ENCODE measurements at places on chromosomes 7 and 10.
A peak's percentile ranks its signal among the peaks of the same experiment; 100 is the strongest.

- DNase-seq = no peak
Measured at GRCh38 chr7:70580161-70580560, 551.8 kb upstream of the GALNT17 start.

- no peak for DNase-seq
Measured at GRCh38 chr7:96061009-96061408, 260.9 kb downstream of the SLC25A13 start.

DNA sequence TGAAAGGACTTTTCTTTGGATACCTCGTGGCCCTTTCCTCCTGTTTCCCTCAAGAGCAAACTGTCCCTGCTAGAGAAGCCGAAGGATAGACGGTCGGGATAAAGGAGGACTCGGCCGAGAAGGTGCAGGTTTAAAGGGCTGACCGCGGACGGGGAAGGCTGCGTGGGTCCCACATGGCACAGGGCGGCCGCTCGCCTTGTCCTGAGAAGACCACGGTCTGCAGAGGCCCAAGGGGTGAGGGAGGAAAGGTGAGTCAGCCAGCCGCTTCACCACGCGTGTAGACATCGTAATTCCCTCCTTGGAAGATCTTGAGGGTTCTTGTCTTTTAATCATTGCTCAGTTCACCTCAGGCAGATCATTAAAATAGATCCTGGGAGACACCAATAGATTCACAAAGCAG lies 253.8 kb downstream of the DPP6 start:
- DNase-seq = no peak

DNA sequence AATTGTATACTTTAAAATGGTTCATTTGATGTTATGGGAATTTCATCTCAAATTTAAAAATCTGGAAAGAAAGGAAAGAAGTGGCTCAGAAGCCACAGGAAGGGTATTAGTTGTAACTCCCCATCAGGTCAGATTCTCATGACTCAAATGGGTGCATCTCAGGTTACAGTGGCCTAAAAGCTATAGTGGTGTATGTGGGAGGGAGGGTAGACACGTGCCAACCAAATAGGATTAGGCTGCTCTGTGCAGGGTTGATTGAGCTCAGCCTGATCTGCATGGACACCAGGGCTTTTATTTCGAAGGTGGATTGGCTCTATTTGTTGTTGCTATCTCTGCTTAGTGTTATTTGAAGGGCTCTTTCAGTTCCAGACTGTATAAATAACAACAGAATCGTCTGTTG lies 121.5 kb upstream of the PRR15 start:
- DNase-seq = no peak

- DNase-seq = no peak
Measured at GRCh38 chr7:20351901-20352300, 21.2 kb downstream of the ITGB8 start.

- DNase-seq = no peak
Measured at GRCh38 chr7:121369462-121369861, 26.6 kb downstream of the FAM3C start.

GRCh38 chr10:52020702-52021101 lies 293.4 kb upstream of the DKK1 start:
- DNase-seq = no peak

DNA sequence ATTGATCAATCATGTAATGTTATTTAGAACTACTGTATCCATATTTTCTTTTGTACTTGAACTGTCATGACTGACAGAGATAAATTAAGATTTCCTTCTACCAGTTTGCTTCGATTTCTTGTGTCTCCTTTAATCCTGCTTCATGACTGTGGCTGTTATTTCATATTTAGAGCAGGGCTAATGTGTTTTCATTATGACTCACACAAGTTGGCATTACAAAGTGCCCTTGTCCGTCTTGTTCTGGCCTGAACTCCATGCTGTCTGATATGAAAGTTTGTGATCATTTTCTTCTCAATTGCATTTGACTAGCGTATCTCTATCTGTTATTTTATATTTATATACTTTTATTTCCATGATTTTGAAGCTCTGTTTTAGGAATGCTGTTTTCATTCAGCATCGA lies 344.1 kb upstream of the PRKCQ start:
- no peak for DNase-seq

DNA sequence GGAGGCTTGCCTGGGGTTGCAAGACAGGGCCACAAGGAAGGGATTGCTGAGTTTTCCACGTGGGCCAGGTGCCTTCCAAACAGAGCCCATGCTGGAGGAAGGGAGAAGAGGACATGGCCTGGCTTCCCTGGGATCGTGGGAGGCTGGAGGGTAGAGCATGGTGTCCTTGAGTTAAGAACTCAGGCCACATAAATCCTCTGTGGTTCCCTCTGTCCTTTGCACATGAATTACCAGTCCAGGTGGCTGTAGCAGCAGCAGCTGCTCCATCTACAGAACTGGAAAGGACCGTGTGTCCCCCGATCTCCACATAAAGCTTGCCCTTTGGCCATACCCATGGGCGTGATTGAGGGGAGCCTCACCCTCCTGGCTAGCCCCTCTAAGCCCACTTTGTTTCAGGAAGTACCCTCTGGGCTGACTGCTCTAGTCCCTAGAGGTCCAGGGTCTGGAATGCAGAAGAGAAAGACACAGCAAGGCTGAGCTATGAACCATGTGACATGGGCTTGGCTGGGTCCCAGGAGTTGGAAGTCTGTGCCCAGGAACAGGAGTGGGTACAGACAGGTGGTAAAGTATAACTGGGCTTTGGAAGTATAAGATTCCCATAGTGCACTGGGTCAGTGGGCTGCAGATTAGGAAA lies 84.9 kb downstream of the C10orf105 start:
- peak; percentile 56 for DNase-seq

DNA sequence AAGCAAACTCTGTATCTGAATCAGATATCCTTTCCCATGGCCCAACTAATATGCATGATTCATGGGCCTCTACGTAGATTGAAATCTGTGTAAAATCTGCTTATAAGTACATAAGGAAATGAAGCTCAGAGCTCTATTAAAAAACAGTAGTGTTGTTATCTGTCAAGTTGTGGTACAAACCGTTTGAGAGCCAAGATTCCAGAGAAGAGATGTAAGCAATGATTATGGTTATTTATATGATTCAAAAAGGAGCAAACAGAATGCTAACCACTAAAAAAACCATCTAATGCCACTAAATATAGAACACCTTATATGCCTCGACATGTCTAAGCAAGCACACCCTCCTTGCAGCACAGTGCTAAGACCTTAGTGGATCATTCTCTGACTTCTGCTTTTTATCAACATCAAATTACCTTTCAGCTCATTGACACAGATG lies 26.6 kb downstream of the RPP38 start:
- no peak for DNase-seq

DNA sequence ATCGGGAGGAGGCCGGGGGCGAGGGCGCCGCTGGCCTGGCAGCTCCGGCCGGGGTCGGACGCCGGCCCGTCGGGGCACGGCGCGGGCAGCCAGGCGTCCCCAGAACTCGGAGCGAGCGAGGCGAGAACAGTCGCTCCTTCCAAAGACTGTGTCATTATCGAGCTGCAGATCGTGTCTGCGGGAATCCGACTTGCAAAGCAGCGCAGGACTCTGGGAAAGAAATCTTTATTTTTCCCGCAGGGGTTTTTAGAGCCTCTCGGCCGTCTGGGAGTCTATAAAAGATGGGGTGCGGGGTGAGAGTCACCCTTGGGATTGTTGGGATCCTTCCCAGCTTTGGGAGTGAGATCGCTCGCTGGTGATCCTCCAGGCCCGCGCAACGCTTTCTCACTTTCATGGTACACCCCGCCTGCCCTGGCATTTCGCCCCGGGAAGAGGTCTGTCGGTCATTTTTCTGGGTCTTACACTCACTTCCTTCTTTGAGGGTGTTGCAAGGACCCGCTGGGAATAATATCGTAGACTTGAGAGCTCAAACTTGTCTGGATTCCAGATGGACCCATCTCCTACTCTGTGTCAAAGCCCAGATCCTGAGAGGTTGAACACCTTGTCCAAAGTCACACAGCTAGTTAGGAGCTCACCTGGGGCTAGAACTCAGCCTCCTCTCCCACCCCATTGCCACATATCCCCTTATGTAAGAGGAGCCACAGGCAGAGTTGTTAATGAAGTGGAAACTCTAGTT lies 1.0 kb downstream of the UBTD1 start:
- peak; percentile 70 for DNase-seq

GRCh38 chr10:23457632-23458417 lies 18.9 kb downstream of the OTUD1 start:
- DNase-seq = no peak

- DNase-seq = no peak
Measured at GRCh38 chr7:125061776-125062397, 132.3 kb upstream of the POT1 start.

GRCh38 chr7:112286250-112287086 lies 80.0 kb downstream of the ZNF277 start:
- DNase-seq = no peak

DNA sequence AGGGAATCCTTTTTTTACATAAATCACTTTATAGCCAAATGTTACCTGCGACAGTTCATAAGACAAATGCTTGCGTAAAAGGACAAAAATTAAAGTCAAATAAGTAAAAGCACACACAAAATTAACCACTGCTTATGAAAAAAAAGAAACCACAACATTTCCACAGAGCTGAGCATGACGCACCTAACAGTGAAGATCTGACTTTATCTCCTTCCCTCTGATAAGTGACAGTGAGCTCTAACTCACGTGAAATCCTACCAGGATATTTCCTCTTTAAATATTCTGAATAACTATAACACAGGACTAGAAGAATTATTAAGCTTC lies 225.5 kb downstream of the SFMBT2 start:
- no peak for DNase-seq

DNA sequence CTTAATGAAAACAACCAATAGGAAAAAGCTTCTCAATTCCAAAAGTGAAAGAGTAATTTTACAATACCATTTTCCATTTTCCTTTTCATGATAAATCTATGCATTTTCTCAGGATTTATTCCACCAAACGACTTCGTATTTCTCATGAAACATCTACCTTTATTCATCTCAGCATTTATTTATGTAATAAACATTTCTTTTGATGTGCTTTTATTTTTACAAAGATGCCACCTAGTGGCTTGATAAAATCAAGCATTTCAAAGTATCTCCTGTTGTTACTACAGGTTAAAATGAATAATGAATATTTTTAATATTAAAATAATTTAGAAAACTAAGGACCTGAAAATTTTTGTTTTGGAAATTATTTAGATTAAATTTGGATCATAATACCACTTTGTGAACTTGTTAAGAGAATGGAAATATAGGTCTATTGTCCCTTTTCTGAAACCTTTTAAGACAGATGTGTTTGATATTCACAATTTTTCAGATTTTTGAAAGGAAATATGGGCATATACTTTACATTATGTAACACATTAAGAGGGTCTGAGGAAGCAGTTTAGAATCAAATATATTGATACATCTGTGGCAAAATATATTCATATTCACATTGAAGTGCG lies 2.7 kb upstream of the IQUB start:
- DNase-seq = no peak

- DNase-seq = no peak
Measured at GRCh38 chr7:75727881-75728593, 10.7 kb downstream of the HIP1 start.

- no peak for DNase-seq
Measured at GRCh38 chr7:24899161-24899560, 80.8 kb downstream of the OSBPL3 start.

- DNase-seq = no peak
Measured at GRCh38 chr7:936386-937054, 18.0 kb downstream of the ADAP1 start.

- no peak for DNase-seq
Measured at GRCh38 chr7:116024826-116025809, 5.4 kb downstream of the TFEC start.

DNA sequence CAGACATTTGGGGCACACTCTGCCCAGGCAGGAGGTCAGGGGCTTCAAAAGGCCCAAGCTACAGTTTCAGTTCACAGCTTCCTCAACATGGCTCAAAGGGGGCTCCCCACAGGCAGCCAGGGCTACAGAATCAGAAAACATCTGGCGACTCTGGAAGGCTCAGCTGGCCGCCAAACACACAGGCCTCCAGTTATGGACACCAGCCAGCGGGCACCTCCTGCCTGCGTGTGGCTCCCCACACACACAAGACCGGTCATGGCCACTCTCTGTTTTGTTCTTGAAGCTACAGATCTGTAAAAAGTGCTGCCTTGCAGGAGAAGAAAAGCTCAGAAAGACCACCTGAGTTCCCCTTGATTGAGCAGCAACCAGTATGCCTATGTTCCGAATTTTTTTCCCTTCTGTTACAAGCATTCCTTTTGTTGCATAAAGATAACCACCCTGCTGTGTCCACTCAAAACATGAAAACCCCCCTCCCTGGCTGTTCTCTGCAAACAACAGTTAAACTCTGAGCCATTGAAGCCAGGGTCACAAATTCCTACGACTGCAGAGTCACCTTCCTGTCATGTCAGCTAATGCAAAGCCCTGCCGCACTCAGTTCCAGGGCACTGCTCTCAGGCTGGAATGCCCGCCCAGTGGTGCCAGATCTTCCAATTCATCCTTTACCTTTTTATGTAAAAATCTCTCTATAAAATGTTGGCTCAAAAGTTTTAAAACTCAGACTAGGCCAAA lies 33.6 kb downstream of the VSTM4 start:
- DNase-seq = peak; percentile 58

DNA sequence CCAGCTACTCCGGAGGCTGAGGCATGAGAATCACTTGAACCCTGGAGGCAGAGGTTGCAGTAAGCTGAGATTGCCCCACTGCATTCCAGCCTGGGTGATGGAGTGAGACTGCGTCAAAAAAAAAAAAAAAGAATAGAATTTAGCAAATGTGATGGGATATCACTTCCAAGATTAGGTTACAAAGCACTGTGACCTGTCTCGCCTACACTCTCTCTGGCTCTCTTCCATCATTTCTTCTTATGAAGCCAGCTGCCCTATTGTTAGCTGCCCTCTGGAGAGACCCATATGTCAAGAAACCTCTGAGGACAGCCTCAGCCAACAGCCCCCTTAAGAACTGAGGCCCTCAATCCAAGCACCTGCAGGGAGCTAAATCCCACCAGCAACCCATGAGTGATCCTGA lies 28.2 kb downstream of the ARHGAP21 start:
- DNase-seq = no peak

DNA sequence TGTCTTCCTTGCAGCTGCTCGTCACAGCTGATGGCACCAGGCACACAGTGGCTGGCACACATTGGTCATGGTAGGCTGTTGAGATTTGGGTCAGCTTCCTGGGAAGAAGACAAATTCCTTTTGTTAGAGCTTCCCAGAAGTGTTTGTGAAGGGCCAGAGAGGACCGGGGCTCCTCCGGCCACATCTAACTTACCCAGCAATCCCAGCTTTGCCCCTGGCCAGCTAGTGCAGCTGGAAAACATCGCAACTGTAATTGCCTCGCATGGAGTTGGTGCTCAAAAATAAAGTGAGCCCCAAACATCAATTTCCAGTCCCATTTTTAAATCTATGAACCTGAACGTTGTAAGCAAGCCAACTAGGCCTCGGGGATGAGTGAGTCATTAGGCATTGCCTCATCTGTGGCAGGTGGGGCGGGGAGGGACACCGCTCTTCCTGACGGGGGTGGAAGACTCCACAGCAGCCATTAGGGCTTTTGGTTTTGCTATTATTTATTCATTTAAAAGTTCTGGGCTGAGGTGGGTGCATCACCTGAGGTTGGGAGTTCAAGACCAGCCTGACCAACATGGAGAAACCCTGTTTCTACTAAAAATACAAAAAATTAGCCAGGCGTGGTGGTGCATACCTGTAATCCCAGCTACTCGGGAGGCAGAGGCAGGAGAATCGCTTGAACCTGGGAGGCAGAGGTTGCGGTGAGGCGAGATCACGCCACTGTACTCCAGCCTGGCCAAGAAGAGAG lies 12.4 kb downstream of the CPA5 start:
- DNase-seq = no peak

- peak; percentile 47 for DNase-seq
Measured at GRCh38 chr10:68560943-68561864, 1.1 kb downstream of the TET1 start.
